ENCODE measurements at places on chromosomes 7 and 10.

GRCh38 chr7:46812101-46812675 is 769.7 kb downstream of the TNS3 start:
- DNase-seq: no peak

DNA sequence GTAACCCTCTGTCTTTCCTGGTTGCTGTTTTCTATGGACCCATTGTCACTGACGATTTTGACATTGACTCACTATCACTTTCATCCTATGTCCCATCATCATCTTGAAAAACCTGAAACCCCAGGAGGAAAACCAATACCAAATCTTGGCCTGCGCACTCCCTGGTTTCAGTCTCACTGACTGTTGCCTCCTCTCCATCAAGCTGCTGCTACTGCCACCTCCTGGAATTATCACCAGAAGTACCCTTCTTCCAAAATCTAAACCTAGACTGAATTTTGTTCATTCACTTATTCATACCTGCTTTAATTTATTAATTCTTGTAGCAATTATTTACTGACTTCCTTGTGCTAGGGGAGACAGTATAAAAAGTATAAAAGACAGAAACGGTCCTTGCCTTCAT is 44.5 kb upstream of the ACBD5 start:
- DNase-seq: peak; percentile 68

DNA sequence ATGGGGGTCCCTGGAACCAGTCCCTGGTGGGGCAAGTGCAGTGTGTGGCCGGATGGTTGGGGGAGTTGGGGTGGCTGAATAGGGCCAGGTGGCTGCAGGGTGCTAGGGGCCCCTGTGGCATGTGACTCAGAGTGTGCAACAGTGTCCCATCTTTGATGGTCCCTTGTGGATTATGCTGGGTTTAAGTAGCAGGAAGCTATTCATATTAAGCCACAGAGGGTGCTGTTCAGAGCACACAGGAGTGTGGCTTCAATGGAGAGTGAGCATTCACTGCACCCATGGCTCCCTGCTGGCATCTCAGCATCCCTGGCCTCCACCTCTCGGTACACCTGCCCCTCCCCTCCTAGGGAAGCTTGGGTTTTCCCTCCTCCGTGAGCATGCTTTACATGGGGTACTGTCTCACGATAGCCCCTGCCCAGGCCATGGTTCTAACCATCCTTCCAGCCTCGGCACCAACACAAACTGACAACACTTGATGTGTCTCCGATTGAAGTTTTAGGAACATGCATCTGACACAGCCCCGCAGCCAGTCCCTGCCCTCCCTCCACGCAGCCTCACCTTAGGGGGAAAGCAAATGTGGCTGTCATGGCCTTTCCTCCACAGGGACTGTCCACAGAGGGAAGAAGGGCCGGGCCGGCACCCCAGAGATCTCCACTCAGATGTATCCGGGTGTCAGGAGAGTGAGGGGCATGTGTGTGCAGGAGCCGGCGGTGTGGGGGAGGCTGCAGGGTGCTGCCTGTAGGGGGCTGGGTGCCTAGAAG is 30.4 kb upstream of the PPIF start:
- DNase-seq: no peak

DNA sequence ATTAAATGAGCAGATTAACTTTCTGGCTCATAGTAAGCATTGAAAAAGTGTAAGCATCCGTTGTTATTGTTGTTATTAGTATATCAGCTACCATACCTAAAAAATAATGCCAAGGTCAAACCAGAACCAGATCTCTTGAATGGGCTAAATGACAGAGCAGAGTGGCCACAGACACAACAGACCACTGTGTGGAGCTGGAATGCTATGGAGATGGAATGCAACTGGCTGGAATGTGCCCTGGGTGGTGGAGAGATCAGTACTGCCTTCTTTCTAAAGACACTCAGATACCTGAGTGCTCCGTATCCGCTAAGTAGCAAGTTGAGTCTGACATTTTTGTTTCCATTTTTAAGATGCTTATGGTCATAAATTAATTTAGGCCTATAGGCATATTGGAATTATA is 20.5 kb upstream of the DNAJB12 start:
- no peak for DNase-seq

GRCh38 chr10:63878428-63878827 is 357.2 kb downstream of the REEP3 start:
- DNase-seq: no peak
